GM12892 (cell line): ENCODE measurements at places on chromosomes 12 and 14.

DNA sequence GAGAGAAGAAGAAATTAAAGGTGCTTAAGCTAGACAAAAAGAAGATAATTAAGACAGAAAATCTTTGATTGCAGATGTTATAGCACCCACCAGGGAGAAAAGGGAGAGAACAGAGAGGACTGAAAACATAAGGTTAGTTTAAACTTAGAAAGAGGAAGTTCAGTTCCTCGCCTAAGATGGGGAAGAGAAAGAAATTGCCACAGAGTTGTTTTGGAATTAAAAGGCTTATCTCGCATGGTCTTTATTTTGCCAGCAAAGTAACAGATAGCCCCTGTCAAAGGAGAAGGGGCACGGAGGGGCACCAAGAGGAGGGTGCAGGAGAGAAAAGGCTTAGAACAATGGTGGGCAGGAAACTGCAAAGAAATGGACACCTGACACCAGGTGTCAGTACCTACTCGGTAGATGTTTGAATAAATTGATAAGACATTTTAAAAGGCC is 17.8 kb upstream of the OXA1L start:
- peak; percentile 30 for DNase-seq

DNA sequence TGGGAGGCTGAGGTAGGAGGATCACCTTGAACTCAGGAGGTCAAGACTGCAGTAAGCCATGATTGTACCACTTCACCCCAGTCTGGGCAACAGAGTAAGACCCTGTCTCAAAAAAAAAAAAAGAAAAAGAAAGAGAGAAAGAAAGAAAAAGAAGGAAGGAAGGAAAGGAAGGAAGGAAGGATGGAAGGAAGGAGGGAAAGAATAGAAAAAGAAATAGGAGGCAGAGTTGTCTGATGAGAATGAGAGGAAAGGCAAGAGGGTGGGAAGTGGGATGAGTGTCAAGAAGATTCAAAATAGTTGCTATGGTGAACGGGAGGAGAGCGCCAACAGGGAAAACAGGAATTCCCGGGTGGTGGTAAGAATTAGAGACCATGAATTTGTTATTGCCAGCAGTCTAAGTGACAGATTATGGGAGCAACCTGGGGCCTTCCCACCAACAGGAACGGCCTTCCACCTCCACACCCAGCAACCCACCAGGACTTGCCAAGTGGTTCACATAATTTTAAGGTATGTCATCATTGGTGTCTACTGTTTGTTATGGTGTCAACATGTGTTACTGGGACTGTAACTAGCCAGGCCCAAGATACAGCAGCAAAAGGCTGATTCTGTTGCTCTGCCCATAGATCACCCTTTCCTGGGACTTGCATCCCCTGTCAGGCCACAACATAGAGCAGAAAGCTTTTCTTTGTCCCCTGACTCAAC is 36.1 kb upstream of the C12orf76 start:
- DNase-seq = no peak

DNA sequence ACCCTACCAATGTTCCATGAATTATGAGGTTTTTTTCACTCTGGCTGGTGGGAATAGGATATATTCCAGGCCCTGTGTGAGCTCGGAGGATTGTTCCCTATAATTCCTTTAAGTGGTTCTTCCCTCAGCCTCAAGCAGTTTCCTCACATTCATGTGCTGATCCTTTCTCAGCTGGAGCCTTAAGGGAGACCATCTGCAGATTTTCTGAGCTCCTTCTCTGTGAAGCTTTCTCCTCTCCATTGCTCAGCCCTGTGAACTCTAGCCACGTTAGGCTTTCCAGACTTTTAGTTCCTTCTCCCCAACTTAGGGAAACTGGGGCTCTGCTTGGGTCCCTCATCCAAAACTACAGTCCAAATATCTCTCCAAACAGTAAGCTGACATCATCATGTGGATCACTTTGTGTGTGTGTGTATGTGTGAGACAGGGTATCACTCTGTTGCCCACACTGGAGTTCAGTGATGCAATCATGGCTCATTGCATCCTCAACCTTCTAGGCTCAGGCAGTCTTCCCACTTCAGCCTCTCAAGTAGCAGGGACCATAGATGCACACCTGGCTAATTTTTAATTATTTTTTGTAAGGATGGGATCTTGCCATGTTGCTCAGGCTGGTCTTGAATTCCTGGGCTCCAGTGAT is 219.5 kb upstream of the OTX2 start:
- DNase-seq = no peak

DNA sequence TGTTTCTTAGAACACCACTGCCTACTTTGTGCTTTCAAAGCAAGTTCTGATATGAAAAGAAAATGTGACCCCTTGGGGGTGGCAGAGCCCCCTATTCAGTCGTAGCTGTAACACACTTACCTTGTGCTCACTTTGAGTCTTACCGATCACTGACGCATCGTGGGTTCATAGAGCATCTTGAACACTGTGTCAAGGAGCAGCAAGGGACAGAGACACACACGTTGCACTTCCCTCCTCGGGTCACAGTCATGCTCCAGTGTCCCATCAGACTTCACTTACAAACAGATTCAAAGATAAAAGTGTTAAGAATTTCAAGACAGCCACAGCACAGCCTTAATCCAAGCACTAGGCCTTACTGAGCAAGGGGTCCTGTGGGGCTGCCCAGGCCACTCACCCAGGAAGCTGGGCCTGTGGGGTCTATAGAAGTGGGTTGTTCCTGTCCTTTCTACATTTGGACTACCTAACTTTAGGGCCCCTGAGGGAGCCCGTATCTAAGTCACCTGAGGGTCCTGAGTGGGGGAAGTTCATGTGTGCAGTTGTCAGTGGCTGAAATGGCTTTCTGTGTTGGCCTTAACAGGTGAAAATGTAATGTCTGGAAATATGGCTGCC is 75.4 kb upstream of the BDKRB2 start:
- no peak for DNase-seq

- DNase-seq = no peak
Measured at GRCh38 chr12:70449074-70449752, 83.1 kb downstream of the KCNMB4 start.

DNA sequence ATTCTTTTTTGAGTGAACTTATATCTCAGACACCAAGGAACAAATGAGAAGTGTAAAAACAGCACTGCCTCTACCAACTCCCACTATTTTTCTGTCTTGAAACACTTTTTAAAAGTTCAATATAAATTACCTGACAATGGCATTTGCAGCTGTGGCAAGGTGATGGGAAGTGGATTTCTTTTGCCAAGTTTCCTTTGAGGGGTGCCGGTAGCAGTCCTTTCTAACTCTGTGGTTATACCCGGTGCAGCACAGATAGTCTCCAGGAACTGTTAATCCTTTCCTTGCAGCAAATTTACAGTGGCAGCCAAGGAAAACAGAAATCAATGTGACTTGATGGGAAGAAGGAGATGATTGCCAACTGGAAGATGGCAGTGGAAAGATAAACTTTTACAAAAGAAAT is 243.7 kb downstream of the BCAT1 start:
- no peak for DNase-seq

- DNase-seq = no peak
Measured at GRCh38 chr14:21036751-21037150, 2.1 kb upstream of the RNASE13 start.

DNA sequence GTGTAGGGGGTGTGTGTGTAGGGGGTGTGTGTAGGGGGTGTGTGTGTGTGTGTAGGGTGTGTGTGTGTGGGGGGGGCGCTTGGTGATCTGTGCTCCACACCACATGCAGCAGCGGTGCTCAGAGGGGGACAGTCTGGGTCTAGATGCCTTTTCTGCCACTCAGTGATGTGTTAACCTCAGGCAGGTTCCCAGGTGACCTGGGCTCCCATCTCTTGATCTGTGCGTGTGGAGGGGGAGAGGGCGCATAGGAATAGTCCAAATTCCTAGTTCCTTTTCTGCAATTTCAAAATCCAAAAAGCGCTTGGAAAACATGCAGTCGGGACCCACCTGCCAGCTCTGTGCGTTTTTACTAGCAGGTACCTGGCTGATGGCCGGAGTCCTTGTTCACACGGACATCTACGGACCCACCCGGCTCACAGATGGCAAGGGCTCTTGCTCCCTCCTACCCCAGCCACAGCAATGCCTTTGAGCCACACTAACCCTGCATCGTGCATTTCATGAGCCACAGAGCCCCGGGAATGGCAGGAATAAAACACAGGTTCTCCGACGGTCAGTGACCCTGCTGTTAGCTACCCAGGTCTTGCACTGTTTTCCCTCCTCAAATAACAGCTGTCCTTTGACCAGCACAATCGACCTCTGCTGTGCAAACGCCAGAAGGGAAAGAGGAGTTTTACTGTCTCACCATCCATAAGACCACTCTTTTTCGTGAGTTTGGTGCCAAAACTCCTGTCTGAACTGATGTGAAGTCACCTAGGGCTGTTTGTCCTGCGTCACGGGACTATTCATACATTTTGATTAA is 120.8 kb downstream of the GLT1D1 start:
- no peak for DNase-seq

GRCh38 chr12:13523536-13524307 is 327.2 kb downstream of the EMP1 start:
- no peak for DNase-seq

DNA sequence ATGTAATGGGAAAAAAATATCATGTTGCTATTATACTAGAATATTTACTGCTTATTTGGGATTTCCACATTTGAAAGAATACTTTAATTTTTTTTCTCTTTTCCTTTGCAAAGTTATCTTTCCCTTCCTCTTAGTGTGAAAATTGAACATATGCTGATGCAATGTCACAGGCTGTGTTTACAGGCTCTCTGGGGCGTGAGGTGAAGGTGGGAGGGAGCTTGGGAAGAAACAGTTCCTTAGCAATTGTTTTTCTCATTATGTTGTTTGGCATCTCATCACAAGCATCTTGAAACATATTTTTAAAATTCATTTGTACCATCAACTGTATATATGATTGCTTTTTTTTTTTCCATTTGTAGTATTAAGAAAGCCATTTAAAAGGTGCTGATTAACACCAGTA is 47.9 kb upstream of the NAV3 start:
- no peak for DNase-seq

DNA sequence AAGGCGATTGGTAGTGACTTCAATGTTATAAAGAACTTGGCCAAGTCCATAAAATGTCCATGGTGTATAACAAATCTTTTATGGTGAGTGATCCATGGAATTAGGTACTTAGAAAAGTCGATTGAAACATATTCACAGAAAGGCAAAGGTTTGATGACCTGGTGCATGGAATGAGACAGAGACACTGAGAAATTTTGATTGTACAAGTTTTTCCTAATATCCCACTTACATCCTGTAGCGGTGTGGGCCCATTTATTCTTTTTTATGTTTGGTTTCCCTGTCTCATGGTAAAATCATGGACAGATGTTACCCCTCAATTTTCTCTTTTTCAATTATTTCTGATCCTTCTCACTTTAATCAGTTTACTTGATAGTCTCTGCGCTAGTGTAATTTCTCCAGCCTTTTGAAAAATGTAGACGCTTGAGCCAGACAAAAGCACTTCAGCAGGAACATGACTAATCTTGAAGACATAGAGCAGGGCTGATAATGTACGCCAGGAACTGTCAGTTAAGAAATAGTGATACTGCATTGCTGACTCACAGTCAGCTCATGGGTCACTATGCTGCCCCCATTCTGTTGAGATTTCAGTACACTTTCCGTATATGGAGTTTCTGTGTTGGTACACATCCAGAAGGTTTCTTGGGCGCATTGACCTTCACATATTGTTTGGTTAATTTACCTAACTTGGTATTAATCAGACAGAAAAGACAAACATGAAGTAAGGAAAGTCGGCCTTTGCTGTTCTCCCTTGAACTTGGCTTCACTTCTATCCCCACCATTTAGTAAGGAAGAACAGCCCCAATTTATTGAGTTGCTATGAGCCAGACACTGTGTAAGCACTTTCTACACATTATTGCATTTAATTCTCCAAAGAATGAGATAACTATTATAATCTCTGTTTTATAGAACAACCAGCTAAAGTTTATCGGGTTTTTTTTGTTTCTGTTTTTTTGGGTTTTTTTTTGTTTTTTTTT is 841.7 kb downstream of the DIO2 start:
- DNase-seq = no peak

DNA sequence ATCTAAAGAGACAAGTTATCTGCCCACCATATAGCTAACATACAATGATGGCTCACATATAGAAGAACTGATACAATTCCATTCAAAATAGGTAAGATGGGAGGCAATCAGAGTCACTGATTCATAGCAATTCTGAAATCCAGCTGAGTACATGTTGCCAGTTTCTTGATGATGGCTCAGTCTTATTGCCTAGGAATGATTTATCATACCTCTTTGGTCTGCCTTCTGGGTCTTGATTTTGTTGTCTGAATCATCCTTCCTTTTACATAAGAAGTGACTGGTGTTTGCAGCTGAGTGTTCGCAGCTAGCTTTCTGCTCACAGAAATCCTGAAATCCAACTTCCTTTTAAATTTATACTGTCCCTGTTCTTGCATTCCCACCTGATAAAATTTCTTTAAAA is 463.2 kb upstream of the MGAT4C start:
- no peak for DNase-seq

DNA sequence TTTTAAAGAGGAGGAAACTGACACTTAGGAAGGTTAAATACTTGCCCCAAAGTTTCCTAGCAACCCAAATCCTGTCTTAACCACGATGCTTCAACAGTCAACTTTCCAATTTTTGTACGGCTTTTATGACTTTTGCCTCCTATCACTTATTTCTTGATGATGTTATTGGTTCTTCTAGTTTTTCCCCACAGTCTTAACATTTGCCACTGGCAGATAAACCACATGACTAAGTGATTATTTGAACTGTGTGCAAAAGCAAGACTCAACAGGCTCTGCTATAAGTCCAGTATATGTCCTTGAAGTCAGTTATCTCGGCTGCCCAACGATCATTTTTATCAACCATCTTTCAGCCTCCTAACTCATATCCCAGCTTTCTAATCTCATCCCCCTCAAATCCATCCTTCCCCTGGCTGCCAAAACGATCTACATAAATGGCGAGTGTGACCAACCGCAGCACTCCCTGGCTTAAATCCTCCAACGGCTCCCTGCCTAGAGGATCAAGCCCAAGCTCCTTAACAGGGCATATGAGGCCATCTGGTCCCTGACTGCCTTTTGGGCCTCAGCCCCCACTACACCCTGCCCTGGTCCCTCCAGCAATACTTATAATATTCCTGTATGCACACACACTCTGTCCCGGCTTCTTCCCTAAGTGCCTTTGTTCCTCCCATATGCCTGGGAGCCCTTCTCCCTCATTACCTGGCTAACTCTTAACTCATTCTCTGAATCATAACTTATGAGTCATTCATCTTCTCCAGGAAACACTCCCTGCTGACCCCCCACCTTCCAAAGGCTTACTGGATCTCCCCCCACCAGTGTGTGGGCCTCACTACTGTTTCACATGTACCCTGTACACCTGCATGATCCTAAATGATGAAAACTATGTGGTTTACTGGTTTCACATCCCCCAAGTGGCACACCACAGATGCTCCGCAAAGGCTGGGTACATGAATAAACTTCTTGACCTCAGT is 8.8 kb downstream of the VPS37B start:
- no peak for DNase-seq

GRCh38 chr14:67971627-67972625 is 152.3 kb downstream of the RAD51B start:
- no peak for DNase-seq

DNA sequence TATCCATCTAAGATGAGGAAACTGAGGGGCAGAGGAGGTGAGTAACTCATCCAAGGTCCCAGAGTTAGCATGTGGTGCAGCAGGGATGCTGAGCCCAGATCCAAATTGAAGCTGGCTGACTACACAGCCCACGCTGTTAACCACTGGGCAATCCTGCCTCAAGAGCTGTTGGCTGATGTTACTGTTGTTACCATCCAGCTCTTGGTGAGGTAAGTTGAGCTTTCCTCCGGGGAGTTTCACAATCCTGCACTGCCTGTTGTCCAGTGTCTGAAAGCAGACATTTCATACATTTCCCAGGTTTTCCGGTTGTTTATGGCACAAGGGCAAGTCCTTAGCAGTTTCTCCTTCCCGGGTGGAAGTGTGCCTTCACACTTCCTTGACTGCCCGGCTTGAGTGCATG is 14.5 kb downstream of the CYP46A1 start:
- no peak for DNase-seq
